ENCODE measurements at places on chromosomes 2 and 18.
A peak's percentile ranks its signal among the peaks of the same experiment; 100 is the strongest.

- no peak for DNase-seq
Measured at GRCh38 chr2:124867247-124867646, 842.2 kb downstream of the CNTNAP5 start.

DNA sequence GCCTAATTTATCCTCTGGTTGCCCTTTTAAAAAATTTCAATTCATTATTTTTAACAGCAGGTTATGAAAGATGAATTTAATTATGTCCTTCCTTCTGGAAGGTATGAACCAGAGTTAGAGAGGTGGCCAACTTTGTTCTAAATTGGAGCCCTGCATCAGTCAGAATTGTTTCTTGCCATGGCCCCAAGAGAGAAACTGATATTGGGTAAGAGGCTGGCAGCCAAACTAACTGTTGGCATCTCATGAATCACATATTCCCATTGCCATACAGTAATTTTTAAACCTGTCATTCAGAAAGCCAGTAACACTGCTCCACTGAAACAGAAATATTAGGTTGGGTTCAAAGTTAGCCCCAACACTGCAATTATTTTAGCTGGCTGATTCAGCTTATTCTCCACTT lies 67.4 kb downstream of the SMAD2 start:
- no peak for DNase-seq

GRCh38 chr18:45102863-45103262 lies 422.2 kb downstream of the SETBP1 start:
- no peak for DNase-seq

- peak; percentile 53 for DNase-seq
Measured at GRCh38 chr18:48993586-48993985, 42.8 kb upstream of the SMAD7 start.

GRCh38 chr2:200320344-200320743 lies 13.9 kb downstream of the SPATS2L start:
- DNase-seq = no peak

GRCh38 chr2:233225230-233226068 lies 26.0 kb upstream of the ATG16L1 start:
- no peak for DNase-seq
